ENCODE measurements at places on chromosomes 16 and 17.

- no peak for DNase-seq
Observed at GRCh38 chr16:31529108-31529936, 1.6 kb downstream of the AHSP start.

DNA sequence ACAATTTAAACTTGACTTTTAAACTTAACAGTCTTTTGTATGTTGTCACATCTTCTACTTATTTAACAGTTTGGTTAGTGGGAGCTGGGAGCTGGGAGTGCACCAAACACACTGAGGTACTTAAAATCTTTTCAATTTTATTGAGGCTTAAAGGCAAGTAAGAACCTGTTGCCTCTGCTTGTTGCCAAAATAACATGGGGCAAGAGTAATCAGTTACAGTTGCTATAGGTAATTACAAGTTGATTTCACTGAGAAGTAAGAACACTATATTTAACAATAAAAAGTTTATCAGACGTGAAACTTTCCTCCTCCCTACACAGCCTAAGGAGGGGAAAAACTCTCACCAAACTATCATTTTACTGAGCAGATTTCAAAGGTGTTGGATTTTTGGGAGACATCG is 135.2 kb downstream of the FTO start:
- no peak for DNase-seq

DNA sequence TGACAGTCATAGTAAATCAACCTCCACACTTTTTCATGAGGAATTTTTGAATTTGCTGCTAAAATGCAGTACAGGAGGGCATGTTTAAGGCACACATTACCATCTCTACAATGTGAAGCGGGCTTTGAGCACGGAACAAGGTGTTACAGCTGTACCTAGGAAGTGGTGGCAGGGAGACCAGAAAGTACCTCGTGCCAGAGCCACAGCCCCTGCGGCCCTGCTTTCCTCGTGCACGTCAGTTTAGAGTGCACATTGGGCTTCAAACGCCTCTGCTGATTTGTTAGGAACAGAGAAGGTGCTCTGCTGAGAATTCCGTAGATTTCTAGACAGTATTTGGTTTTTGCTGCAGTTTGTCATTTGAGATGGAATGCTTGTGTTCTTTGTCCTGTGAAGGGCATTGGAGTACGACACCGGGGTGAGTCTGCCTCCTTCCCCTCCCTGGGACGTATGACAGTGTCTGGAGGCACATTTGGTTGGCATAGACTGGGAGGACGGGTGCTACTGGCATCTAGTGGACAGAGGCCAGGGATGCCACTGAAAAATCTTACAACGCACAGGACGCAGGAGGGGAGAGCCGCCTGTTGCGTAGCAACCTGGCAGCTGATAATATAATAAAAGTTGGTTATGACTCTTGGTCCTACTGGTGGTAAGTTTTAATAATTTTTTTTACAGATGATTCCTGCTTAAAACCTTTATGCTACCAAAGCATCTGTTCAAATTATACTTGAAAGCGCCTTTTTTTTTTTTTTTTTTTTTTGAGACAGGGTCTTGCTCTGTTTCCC is 9.1 kb downstream of the FOXK2 start:
- DNase-seq = no peak

DNA sequence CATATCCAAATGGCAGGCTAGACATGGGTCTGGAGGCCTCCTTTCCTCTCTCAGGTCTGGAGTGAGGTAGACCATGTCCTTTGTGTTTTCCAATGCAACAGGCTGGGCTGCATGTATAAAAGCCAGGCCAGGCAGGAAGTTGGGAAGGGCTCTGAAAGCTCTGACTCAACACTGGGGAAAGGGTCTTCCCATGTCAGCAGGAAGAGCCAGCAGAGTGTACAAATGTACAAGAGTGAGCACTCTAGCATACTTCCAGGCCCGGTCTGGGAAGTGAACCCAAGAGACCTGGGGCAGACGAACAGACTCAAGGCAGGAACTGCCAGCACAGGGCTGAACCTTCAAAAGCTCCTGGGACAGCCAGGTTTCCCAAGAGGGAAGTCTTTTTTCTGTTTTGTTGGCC is 7.0 kb downstream of the ATPAF2 start:
- DNase-seq = no peak

GRCh38 chr16:2005646-2006045 is 4.0 kb downstream of the ZNF598 start:
- no peak for DNase-seq

GRCh38 chr17:56926704-56927103 is 12.9 kb upstream of the TRIM25 start:
- no peak for DNase-seq

DNA sequence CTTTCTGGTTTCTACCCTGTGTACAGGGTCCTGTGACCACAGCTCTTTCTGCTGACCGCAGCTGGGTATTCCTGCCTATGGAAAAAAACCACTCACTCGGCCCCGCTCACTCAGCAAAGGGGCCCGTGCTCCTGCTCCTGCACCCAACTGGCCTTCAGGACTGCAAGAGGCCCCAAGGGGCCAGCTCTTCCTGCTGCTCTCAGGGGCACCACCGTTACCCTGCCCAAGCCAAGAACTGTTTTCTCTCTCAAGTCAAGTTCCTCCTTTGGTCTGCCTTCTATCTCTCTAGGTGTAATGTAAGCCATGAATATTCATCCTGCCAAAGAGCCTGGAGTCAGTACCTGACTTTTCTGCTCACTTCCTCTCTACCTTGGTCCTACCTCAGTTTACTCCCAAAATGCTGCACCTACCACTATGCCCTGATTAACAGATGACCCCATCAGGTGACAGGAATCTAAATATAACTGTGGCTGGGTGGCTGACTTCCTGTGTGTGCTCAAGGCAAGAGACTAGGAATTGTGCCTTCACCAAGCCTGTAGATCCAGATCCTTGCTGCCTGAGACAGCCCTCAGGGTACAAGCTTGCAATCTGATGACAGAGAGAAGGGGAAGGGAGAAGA is 20.4 kb upstream of the SCIMP start:
- no peak for DNase-seq
